Naive thymus-derived CD8-positive, alpha-beta T cell (primary cell): ENCODE measurements at places on chromosomes 5 and 9.

- no peak for DNase-seq
Measured at GRCh38 chr5:126682856-126683255, 82.1 kb downstream of the PHAX start.

DNA sequence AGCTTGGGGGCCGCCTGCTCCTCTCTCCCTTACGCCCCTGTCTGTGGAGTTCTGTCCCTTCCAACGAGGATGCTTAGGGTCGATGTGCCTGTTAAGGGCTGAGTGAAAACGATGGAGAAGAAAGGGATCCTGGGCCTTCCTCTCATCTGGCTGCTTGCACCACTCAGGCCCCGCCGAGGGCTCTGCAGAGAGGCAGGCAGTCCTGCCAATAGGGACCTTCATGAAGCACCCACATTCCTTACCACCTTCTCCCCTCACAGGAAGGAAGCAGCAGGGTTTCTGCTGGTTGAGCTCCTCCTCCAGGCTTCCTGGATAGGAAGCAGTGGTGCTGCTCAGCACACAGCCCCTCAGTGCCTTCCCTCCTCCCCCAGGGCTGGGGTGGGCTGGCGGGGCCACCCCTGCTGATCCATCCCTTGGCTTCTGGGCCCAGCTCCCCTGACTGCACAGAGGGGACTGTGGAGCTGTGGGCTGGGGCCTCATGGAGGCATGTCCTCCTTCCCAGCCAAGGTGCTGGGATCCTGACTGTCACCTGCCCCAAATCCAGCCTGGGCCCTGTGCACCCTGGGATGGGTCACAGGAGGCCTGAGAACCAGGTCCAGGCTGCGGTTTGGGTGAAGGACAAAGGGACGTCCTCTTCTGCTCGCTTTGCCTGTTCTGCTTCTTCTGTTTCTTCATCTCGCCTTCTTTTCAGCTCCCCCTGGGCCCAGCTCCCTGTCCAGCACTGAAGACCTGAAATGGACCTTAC lies 50.5 kb downstream of the AHRR start:
- no peak for DNase-seq

DNA sequence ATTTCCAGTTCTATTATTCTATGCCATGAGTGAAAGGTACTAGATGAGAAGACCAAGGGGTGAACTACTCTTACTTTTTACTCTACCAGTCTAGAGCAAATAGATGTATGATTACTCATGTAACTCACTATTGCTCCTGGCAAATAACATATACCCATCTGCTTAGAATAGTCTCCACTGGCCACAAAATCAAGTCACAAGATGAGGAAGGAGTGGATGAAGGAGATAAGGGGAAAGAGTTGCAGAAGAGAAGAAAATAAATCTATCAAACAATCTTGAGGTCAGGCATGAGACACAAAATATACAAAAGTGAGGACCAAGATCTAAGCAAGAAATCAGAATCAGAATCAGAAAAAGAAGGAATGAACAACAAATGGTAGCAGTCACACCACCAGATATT lies 13.7 kb upstream of the NR4A3 start:
- no peak for DNase-seq

- DNase-seq, result peak; percentile 29
Measured at GRCh38 chr9:101566904-101567724, 27.7 kb downstream of the PPP3R2 start.

- DNase-seq, result no peak
Measured at GRCh38 chr9:88897081-88897480, 94.2 kb upstream of the S1PR3 start.

DNA sequence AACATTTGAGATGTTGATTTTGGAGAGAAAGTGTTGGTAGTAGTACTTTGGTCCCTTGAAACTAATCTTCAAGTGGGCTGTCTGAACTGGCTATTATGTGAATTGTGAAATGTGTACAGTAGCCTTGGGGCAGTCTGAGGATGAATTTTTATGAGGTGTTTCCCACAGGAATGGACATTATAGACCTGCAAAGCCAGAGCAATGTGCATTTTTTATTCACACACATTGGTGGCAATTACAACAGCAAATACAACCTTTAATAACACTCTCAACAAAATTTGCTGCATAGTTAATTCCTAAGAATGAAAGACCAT lies 147.0 kb downstream of the PAM start:
- DNase-seq, result no peak

DNA sequence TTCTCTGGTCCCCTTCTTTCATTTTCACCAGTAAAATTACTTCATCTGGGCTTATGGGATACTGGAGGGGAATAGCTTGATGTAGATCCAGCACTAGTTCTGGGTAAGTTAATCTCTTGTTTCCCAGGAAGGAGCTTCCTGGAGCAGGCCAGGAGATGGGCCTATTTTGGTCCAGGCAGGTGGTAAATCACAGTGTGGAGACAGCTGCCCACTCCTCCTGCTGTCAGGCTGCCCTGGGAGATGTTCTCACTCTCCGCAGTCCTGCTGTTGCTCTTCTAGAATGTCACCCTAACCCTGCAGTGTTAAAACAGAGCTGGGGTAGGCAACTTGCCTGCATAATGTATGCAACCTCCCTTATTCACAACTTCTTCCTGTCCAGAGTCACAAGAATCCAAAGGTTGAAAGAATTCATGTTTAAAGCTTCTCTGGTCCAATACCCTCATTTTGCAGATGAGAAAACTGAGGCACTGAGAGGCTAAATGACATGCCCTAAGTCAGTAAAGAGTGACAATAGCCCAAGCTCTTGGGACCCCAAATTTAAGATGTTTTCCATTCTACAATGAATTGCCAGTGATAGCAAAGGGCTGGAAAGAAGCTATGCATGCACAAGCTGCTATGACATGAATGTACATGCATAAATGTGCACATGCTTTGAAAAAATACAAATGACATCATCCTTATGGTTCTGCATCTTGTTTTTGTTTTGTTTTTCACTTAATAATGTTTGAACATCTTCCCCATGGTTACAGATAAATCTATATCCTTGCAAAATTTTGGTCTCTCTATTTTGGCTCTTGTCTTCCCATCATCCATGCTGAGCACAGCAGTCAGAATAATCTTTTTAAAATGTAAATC lies 71.8 kb upstream of the ADRA1B start:
- DNase-seq, result no peak

DNA sequence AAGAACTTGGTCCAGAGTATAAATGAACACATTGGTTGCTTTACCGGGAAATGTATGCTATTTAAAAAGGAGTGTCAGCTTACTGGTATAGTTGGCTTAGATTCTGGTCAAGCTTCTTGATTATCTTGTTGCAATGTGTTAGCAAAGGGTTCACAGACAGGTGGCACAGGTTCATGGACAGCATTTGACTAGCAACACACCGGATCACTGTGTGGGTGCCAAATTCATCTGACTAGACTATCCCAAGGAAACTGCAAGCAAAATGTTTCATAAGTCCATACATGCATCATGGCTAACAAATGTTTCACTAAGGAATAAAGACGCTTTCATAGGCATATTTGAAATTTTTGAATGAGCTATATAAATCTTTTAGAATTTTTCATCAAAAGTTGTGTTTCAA lies 274.1 kb downstream of the PLK2 start:
- DNase-seq, result no peak

- DNase-seq, result peak; percentile 26
Measured at GRCh38 chr9:5301544-5301943, 3.0 kb downstream of the RLN2 start.

GRCh38 chr5:82635561-82636288 lies 357.6 kb upstream of the RPS23 start:
- DNase-seq, result no peak

DNA sequence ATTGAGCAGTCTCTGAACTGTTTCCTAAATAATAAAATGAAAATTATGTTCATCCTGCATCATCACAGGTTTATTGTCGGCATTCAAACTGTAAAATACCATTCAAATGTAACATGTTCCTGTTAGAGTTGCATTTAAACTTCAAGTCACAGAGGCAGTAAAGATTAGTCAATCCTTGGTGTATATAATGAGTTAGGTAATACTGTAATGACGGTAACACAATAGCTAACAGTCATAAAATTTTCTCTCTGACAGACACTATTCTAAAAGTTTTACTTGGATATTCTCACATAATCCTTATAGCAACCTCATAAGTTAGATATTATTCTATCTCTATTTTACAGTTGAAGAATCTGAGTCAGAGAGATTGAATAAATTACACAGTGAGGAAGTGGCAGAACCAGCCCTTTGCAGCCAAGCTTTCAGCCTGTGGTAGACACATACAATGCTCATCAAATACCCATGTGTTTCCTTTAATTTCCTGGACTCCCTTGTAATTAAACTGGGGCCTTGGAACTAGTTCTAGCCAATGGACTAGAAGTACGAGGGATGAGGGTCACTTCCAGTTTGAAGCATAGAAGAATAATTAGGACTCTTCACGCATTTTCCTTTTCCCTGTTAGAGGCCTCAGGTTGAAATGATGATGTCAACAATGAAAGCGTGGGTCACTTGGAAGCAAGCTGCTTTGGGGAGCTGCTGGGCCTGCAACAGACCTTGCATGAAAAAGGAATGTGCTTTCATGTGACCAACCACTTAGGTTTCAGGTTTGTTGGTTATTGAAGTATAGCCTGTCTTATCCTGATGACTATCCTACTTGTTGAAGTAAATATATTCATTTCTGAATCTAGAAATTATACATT lies 12.3 kb upstream of the CAST start:
- DNase-seq, result no peak
